ENCODE measurements at places on chromosomes 7 and 10.

DNA sequence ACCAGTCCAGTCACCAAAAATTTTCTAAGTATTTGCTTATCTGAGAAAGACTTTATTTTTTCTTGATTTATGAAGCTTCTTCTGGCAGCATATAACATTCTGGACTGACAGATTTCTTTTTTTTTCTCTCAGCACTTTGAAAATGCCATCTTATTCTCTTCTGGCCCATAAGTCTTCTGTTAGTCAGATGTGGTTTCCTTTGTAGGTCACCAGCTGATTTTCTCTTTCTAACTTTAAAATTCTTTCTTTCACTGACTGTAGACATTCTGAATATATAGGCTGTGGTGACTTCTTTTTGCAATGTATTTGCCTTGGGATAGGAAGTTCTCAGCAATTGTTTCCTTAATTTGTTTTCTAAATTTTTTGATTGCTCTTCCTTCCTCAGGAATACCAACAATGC lies 172.5 kb downstream of the CCDC7 start:
- DNase-seq: no peak

GRCh38 chr10:43461950-43462349 lies 25.0 kb downstream of the ZNF487 start:
- peak; percentile 44 for DNase-seq

GRCh38 chr10:71515531-71516172 lies 118.9 kb downstream of the CDH23 start:
- DNase-seq: no peak

- DNase-seq: no peak
Observed at GRCh38 chr7:24965831-24966708, 13.9 kb downstream of the OSBPL3 start.

- DNase-seq: peak; percentile 51
Observed at GRCh38 chr7:24979470-24979862, 512 bp downstream of the OSBPL3 start.

All from GM12891 (cell line).